ENCODE measurements at places on chromosomes 5 and 9. TPM values are rescaled to one million over a fixed set of nuclear protein-coding genes. Genes with fewer than 3 reads are reported as not detected.

Gene ADAMTS6
- 0.93 TPM for total RNA-seq

Gene IL11RA
- 15.6 TPM for total RNA-seq

DNA sequence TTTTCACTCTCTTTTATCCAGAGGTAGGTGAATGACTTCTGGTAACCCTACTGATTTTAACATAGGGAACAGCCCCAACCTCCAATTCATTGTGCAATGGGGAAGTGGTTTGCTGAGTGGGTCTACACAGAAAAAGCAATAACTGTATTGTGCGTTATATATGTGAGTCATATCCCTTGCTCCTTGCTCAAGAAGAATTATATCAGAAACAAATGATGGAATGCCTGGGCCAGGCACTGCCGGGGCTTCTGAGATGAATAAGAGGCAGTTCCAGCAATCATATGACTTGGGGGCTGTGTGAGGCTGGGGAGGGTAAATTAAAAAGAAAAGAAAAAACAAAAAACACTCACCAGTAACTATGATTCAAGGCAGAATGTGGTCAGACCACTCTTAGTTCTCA, 79.2 kb upstream of the ABCA1 start:
- no peaks in the 10 kb centered on the region for H3K27me3 ChIP-seq
- H3K4me3 ChIP-seq: no peak overlapping the region
- H3K36me3 ChIP-seq: no peaks in the 10 kb centered on the region
- no peak for DNase-seq
- H3K27ac ChIP-seq: no peak overlapping the region
- H3K4me1 ChIP-seq: no peaks in the 10 kb centered on the region

DNA sequence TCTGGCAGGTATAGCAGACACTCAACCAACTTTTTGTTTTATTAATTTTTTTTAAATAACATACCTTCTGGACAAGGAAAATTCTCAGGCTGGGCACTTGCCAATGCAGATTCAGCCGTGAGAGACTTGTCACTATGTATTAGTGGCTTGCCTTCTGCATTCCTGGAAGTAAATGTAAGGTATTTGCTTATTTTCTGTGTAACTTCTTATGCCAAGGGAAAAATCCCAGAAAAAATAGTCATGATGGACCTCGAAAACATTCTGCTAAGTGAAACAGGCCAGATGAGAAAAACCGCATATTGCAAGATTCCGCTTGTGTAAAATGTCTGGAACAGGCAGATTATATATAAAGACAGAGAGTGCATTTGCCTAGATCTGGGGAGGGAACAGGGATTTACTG, 260.3 kb upstream of the DAPK1 start:
- no peaks in the 10 kb centered on the region for H3K36me3 ChIP-seq
- no peaks in the 10 kb centered on the region for H3K4me1 ChIP-seq
- H3K4me3 ChIP-seq: no peak overlapping the region

GRCh38 chr5:172949426-172949825, 9.8 kb upstream of the RPL26L1 start:
- no peaks in the 10 kb centered on the region for H3K4me1 ChIP-seq
- H3K36me3 ChIP-seq: no peaks in the 10 kb centered on the region
- no peak overlapping the region for H3K27ac ChIP-seq
- no peak for DNase-seq
- no peak overlapping the region for H3K4me3 ChIP-seq
- H3K27me3 ChIP-seq: no peaks in the 10 kb centered on the region

GRCh38 chr9:12923468-12924009, 148.7 kb downstream of the LURAP1L start:
- H3K27me3 ChIP-seq: no peaks in the 10 kb centered on the region
- no peak overlapping the region for H3K4me3 ChIP-seq
- DNase-seq: no peak
- no peaks in the 10 kb centered on the region for H3K36me3 ChIP-seq

GRCh38 chr9:26812217-26812616, 80.4 kb downstream of the CAAP1 start:
- no peak for DNase-seq
- no peaks in the 10 kb centered on the region for H3K4me1 ChIP-seq
- no peaks in the 10 kb centered on the region for H3K27me3 ChIP-seq
- H3K4me3 ChIP-seq: no peak overlapping the region
